ENCODE measurements at places on chromosomes 11 and 22.

DNA sequence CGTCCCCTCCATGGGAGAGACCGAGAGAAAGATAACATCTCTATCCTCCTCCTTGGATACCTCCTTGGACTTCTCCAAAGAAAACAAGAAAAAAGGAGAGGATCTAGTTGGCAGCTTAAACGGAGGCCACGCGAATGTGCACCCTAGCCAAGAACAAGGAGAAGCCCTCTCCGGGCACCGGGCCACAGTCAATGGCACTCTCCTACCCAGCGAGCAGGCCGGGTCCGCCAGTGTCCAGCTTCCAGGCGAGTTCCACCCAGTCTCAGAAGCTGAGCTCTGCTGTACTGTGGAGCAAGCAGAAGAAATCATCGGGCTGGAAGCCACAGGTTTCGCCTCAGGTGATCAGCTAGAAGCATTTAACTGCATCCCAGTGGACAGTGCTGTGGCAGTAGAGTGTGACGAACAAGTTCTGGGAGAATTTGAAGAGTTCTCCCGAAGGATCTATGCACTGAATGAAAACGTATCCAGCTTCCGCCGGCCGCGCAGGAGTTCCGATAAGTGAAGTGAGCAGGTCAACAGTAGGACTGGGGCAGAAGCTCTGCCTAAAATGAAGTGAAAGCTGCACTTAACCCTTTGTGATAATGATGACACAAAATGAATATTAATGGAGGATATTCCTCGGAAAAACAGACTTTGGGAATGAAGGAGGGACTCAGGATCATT is 65.3 kb downstream of the WNT11 start:
- DNase-seq, result no peak

- no peak for DNase-seq
These were observed 73.4 kb upstream of the CD44 start for GRCh38 chr11:35065566-35065965.

GRCh38 chr11:11521306-11522002 is 100.4 kb downstream of the GALNT18 start:
- no peak for DNase-seq

DNA sequence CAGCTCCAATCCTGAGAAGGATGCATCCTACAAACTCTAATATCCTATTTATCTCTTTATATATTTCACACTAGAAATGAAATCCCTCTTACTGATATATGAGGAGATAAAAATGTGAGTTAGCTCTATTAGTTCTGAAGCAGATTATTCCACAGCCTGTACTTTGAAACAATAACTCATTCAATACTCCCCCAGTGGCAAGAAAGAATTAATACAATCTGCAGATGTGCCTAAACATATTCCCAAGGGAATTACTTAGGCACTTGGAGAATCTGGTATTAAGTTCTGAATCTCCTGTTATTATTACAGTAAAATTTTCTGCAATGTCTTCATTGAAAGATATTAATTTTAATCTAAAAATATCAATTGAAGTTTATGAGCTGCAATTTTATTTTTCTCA is 59.4 kb downstream of the DDI1 start:
- DNase-seq, result no peak

DNA sequence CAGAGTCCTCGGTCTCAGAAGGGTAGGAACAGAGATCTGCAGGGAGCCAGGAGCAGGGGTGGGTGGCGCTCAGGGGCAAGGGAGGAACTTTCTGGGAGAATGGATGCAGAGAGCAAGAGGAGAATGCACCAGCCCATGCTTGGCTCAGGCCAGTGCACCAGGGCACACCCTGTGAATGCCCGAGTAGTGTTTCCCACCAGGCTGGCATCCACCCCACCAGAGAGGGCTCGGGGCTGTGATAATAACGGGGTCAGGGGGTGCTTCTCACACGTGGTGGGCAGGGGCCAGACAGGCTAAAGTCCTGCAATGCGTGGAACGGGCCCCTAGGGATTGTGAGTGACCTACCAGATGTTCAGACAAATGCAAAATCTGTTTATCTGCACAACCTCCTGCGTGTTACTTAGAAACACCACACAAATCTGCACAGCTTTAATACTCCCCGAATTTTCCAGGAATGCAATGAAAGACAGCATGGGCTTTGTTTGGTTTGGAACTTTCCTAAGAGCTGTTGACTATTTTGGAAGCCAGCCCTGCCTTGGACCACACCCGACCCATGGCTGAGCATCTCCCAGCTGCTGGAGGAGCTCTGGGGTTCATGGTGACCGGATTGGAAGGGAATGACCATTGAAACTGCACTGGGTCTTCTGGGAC is 368.3 kb downstream of the SHANK2 start:
- DNase-seq, result no peak

- DNase-seq, result no peak
These were observed 457 bp downstream of the RNF141 start for GRCh38 chr11:10540546-10540914.

GRCh38 chr11:21430537-21430936 is 761.2 kb downstream of the NELL1 start:
- DNase-seq, result no peak

DNA sequence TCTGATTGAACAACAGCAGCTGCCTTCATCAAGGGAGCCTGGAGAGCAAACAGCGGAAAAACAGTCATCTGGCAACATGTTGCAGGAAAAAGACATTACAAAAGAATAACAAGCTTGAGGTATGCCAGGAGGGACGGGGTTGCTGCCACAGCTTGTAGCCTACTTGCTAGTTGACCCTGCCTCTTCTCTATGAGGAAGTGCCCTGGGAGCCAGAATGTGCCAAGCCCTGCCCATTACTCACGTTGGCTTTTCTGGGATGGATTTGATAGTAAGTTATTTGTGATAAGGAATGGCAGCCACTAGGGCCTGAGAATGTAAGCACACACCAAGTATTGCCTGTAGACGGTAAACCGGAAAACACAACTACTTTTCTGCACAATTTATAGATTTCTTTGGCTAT is 113.5 kb upstream of the KIRREL3 start:
- DNase-seq, result peak; percentile 8

DNA sequence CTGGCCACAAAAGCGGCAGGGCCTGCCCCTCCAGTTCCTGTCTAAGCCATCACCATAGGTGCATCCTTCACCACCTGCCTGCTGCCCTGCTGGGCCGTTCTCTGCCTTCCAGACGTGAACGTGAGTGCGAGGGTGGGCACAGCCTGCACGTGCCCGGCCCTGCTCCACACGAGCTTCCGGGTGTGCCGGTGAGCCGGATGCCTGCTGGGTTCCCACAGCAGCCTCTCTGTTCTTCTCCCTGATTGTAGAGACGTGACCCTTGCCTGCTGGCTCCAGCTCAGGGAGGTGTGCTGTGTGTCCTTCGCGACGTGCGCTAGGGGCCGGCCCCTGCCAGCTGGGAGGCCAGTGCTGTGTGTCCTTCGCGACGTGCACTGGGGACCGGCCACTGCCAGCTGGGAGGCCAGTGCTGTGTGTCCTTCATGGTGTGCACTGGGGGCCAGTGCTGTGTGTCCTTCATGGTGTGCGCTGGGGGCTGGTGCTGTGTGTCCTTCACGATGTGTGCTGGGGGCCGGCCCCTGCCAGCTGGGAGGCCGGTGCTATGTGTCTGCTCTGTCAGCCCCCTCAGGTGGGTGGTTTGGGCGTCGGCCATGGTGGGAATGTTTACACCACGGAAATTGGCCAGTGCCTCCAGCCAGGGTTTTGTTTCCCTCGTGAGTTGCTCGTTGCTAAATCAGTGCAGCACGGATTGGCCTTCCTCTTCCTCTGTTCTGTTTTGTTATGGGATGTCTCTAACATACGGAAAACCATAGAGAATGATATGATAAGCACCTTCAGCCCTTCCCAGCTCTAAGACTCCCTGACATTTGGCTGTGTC is 35.4 kb upstream of the BRSK2 start:
- no peak for DNase-seq

DNA sequence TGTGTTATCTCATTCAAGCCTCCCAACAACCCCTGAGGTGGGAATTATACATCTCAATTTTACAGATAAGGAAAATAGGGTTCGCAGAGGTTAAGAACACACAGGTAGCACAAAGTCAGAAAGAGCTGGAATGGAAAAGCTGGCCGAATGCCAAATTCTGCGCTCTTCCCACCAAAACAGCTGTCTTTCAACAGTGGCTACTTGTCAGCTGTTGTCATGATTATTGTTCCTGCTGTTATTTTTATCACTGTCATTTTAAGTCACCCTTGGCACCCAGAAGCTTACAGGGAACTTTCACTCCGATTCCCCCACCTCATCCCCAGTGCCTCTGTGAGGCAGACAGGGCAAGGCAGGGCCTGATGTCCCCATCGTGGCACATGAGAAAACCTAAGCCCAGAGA is 74.5 kb upstream of the CSNK2A3 start:
- DNase-seq, result no peak

DNA sequence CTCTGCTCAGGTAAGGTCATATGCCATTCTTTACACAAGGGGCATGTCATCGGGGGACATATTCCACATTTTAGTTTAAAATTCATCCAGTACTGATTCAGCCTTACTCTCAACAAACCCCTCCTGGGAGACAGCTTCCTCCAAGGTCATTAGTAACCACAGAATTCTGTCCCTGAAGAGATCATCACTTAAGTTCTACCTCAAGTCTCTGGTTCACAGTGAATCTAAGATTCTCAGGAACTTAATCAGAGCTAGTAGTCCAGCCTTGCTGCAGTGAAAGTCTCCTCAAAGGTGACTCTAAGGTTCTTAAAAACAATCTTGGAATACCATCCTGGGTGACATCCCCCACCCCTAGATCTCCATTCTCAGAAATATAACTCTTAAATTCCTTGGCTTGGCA is 18.9 kb upstream of the GDPD4 start:
- no peak for DNase-seq

DNA sequence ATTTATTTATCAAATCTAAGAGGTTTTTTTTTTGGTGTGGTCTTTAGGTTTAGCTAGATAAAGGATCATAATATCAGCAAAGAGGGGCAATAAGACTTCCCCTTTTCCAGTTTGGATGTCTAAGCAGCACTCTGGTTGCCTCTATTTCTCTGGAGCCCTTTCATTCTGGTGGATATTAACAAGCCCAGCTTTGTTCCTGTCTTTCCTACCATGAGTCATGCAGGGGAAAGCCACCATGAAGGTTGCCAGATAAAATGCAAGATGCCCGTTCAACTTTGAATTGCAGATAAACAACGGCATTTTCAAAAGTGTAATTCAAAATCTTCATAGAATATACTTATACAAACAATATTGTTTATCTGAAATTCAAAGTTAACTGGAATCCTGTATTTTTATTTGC is 143.6 kb downstream of the ADAMTS15 start:
- DNase-seq, result no peak

GRCh38 chr11:120695939-120696338 is 184.4 kb downstream of the GRIK4 start:
- no peak for DNase-seq

DNA sequence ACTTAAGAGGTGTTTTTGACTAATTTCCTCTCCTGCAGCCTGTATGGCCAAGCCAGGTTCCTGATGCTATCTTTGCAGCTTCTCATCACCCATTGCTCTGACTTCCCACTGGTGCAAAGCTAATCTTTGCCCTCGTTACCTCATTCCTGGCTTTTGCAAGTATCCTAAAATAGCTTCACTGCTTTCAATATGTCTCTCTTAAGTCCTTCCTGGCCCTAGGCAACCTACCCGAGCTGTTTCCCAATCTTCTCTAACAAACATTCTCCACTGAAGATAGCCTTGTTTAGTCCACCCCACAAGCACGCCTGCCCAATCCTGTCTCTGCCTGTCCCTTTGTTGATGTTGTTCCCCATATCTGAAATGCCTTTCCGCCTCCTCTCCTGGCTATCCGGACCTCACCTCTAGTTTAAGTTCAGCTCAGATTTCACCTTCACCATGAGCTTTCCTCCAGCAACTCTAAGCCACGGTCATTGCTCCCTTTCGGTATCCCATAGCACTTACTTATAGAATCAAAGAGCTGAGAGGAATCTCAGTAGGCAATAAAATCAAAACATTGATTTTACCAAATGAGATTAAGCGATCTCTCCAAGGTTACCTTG is 30.1 kb upstream of the CECR2 start:
- peak; percentile 29 for DNase-seq

DNA sequence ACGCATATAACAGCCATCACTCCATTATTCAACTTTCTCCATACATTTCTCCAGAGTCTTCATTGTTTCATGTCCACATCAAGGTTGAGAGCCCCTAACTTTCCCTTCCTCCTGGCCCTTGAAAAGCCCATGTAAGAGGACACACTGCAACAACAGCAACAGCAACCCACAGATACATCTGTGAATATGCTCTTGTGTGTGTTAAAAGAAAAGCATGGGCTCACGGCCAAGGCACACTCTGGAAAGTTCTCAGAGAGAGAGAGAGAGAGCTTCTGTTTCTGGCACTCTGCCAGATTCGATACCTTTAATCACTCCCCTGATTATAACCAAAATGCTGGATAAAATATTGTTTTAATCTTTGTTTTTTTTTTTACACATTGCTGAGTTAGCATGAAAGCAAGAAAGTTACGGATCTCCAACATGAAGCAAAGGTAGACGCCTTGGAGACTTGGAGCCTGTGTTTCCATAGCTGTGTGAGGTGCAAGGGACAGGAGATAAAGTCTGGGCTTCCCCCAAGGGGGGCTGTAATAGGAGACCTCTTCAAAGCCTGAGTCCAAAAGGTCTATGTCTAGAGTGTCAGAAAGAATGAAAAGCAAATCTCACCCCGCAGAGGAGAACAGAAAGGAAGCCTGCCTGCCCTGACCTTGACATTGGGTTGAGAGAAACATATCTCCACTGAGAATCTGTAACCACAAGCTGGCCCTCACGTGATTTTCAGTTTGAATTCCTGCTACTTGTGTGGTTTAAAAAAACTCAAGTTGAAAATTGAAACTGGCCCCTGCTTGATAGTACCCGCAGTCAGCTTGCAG is 33.7 kb upstream of the MPPED1 start:
- no peak for DNase-seq

DNA sequence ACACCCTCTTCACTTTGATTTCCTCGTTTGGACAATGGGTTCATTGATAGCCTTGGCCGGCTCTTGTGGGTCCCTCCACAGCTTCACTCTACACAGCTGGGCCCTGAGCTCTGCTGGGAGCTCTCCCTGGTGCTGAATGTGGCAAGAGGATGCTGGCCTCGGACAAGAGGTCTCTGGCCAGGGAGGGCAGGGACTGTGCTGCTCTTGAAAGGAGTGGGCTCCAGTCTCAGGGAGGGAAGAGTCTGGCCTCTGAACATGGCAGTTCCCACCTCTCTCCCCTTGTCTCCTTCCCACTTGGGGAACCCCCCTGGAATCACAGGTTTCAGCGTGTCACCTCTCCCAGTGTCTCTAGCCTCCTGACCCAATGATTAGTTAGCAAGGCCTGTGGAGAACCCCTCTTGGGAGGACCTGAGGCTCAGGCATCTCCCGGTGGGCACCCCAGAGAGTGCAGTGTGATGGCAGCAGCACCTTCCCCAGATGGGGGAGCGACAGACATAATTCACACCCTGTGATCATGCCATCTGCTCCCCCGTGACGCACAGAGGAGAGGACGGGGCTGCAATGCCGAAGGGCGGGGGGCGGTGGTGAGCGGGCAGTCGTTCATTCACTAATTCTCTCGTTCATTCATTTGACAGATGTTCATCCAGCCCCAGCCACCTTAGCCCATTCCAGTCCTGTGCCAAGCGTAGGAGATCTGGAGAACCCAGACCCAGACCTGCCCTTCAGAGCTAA is 2.8 kb upstream of the CABP7 start:
- DNase-seq, result no peak

- DNase-seq, result no peak
These were observed 4.7 kb downstream of the OSBPL5 start for GRCh38 chr11:3160252-3161031.

GRCh38 chr11:68412593-68413475 is 47.7 kb upstream of the PPP6R3 start:
- no peak for DNase-seq

All from epithelial cell of prostate (primary cell).